ENCODE measurements at places on chromosomes 3 and 15. TPM values are rescaled to one million over a fixed set of nuclear protein-coding genes. Genes with fewer than 3 reads are reported as not detected.

GRCh38 chr15:83769411-83769999 is 115.6 kb downstream of the ADAMTSL3 start:
- no peak for DNase-seq

Gene SLC22A14
- total RNA-seq = 0.16 TPM

Gene SLC24A5
- not detected for total RNA-seq

DNA sequence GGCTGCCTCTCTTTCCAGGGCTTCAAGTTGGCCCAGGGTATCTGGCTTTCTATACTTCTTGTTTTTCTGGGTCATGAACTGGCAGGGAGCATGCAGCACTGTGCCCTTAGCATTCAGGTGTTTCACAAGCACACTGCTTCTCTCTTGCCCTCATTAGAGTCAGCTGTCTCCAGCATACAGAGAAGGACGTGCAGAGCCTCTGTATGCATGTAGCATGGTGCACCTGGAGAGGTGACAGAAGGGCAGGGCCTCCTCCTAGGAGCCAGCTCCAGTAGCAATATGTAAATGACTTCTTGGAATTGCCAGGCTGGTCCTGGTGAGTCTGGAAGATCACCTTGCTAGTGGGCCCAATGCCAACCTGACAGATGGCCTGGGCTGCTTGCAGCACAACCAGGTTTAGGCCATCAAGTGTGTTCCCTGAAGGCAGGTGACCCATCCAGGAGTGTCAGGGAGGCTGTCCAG is 44.8 kb upstream of the ATP2C1 start:
- no peak for DNase-seq

- DNase-seq = no peak
Measured at GRCh38 chr15:81346611-81347010, 22.7 kb upstream of the STARD5 start.

- no peak for DNase-seq
Measured at GRCh38 chr3:34016925-34017587, 218.6 kb downstream of the PDCD6IP start.

DNA sequence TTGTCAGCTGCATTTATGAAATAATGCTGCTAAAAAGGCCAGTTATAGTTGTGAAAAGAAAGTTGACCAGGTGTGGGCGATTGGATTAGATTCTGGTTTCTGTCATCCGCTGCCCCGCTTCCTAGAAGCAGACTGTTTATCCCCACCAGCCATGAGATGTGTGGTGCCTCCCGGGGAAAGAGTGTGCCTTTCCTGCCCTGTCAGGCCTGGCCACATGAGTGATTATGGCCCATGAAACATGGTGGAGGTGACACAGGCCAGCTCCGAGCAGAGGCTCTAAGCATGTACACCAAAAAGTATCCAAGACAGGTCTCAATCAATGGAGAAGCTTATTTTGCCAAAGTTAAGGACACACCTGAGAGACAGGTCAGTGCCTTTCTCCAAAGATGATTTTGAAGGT is 85.4 kb upstream of the ABHD2 start:
- no peak for DNase-seq

Gene TMED3
- 25.0 TPM for total RNA-seq

Gene MYEF2
- 23.1 TPM for total RNA-seq

DNA sequence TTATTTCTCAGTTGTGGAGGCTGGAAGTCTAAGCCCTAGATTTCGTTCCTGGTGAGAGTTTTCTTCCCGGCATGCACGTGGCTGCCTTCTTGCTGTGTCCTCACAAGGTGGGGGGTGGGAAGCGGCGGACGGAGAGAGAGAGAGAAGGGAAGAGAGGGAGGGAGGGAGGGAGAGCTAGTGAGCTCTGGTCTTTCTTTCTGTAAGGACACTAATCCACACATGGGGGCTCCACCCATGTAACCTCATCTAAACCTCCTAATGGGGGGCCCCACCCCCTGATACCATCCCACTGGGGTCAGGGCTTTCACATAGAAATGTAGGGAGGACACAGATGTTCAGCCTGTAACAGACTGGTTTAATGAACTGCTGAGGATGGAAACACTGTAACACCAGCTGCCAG is 7.3 kb downstream of the FBLN2 start:
- DNase-seq = no peak

DNA sequence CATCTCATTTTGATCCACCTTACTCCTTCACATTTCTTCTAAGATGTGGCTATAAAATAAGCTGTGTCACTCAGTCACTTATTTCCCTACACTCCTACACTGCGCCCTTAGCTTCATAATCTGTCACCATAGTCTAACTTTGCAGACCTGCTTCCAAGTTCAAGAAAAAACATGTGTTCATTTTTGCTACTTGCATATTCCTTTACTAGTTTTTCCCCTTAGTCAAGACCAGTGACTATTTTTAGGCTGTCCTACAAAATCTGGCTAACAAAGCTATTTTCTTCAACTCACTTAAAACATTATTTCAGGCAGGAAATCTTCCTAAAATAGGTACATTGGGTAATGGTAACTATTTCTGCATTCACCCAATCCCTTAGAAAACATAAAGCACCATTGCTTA is 272.5 kb downstream of the TBC1D5 start:
- DNase-seq = no peak

All from activated B cell treated with CpG ODN at 0.5 μM for 24 hours (primary cell).